ENCODE measurements at places on chromosomes 2 and 18.

DNA sequence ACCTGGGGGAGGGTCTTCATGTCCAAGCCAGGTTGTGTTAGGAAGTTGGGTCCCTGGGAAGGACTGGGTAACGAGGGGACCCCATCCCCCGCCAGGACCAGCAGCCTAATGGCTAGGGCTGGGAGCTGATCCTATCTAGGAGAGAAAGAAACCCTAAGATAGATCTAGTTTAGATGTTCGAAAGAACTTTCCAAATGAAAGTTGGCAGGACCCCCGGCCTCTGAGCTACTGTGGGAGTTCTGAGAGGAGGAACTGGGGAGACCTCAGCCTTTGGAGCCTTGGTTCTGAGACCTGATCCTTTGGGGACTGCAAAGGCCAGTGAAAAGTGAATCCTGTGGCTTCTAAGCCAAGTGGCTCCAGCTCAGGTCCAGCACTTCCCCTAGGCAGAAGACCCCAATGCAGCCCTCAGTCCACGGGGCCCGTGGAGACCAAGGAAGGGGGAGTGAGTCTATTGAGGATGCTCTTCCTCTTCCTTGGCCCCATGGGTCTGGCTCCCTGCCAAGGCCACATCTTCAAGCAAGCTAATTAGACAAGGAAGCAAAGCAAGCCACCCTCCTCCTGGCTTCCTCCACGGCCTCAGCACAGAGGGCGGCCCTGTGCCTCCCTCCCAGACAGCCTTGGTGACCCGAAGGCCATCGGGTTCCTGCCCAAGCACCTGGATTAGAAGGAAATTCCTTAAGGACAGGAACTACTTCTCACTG is 23.5 kb downstream of the CCT7 start:
- DNase-seq: no peak

GRCh38 chr2:157938556-157938955 is 62.4 kb upstream of the ACVR1 start:
- no peak for DNase-seq

DNA sequence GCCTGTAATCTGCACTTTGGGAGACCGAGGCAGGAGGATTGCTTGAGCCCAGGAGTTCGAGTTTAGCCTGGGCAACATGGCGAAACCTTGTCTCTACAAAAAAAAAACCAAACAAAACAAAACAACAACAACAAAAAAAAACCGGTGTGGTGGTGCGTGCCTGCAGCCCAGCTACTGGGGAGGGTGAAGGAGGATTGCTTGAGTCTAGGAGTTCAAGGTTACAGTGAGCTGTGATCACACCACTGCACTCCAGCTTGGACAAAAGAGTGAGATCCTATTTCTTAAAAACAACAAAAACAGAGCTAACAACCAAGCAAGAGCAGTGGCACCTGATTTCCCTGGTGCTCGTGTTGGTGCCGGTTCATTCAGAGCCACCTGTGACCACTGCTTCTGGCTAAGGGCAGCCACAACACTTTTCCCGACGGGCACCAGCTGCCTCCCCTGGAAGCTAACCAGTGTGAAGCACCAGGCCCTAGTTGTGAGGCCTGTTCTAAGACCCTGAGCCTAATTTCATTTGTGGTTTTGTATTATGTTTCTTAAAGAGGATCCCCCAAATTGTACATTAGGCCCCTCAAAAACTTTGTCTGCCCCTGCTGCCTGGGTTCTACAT is 1.3 kb downstream of the AOX1 start:
- DNase-seq: no peak

GRCh38 chr2:100412881-100413321 is 4.6 kb downstream of the CHST10 start:
- DNase-seq: no peak

GRCh38 chr2:98335271-98335670 is 11.0 kb upstream of the CNGA3 start:
- no peak for DNase-seq

Measured in cerebellum (tissue), 4 donors.